ENCODE measurements at places on chromosomes 13 and 19. TPM values are rescaled to one million over a fixed set of nuclear protein-coding genes. Genes with fewer than 3 reads are reported as not detected.

DNA sequence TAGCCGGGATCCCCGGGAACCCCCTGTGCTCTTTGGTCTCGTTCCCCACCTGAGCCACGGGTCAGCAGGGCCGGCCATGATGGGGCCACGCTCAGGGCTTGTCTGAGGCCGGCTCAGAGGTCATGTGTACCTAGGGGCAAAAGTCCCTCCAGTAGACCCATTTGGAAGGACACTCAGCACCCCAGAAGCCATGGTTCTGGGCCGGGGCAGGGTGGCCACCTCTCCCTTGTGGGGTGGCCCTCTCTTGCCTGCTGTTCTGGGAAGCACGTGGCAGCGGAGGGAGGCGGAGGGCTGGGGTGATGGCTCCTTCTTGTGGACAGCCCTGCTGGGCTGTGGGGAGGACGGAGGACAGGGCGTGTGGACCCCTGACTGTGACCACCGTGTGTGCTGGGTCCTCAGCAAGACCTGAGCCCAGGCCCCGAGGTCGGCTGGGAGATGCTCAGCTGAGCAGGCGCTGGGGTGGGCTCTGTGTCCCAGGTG, 6.4 kb upstream of the PEAK3 start:
- DNase-seq, result no peak

Gene ZIC5
- total RNA-seq, result 4.9 TPM

- no peak for DNase-seq
Measured at GRCh38 chr13:109567315-109567714, 219.1 kb downstream of the IRS2 start.

DNA sequence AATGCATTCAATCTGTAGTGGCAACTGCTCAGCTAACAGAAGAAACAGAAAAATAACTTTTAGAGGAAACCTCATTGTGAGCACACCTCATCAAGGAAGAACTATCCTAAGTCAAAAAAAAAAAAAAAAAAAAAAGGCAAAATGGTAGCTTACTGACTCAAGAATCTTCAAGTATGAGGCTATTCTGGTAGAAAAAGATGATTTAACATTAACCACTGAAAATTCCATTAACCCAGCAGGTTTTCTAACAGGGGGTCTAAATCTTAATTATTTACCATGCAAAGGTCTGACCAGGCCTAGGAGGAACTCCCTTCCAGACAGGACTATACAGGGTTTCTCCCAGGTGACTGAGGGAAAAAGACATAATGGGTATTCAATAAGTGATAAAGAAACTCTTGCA, 28.4 kb upstream of the ZNF83 start:
- no peak for DNase-seq

Gene C1QTNF9
- not detected for total RNA-seq

Gene SLITRK5
- total RNA-seq, result 5.5 TPM

DNA sequence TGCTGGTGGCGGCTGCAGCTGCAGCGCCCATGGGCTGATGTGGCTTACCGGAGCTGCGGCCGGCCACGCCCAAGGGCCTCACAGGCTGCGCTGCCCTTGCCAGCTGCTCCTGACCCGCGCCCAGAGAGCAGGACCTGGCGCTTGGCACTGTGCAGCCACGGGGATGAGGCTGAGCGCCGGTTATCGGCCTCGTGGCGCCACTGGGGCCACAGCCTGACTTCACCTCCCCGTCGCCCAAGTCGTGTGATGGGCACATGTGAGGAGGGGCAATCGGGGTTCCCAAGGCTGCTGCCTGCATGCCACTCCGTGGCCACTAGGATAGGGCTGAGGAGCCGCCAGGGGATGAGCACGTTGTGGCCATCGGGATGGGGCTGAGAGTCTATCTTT, 77.2 kb upstream of the PABPC3 start:
- DNase-seq, result no peak

DNA sequence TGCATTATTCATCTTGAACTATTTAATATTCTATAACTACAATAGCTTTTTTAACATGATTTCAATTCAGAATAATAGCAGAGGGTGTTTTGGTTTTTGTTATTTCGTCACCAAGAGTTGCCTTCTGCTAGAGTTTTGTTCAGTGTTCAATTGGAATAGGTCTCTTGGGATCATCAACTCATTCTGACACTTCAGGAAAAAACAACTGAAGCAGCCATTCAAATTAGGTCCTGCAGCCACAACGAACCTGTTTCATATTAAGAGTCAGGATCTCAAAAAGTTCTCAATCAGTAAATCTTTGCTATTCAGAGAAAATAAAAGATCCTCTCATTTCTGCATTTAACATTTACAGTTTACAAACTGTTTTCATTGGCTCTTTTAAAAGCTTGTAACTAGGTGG, 2.4 kb upstream of the CHAMP1 start:
- no peak for DNase-seq

Gene CLDN10
- not detected for total RNA-seq

Gene IZUMO1
- 0.52 TPM for total RNA-seq

Gene LRRC4B
- 0.09 TPM for total RNA-seq

Gene THSD1
- total RNA-seq, result 0.07 TPM

- DNase-seq, result no peak
Measured at GRCh38 chr19:50244695-50245094, 41.3 kb downstream of the MYH14 start.

Gene AZU1
- total RNA-seq, result 0.35 TPM

- DNase-seq, result no peak
Measured at GRCh38 chr13:106650690-106651205, 82.8 kb upstream of the ARGLU1 start.

Gene CYSLTR2
- total RNA-seq, result not detected

DNA sequence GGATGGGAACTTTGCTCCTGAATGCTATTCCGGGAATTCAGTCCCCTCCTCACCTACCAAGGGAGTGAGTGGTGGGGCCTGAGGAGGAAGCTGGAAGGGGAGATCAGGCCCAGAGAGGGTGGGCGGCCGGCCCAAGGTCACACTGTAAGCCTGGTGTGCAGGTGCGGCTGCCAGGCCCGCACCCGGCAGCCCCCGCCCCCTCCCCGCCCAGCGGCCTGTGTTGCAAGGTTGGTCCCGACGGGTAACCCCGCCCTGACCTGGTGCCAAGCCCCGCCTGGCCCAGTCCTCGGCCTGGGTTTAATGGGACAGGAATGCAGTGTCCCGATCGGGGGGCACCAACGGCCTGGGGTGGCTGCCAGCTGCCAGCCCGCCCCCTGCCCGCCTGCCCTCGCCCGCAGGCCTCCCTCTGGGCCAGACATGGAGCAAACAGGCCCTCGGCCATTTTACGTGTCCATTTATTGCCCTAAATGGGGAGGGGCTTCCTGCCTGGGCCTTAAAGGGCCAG, 5.5 kb downstream of the ZBTB7A start:
- no peak for DNase-seq

GRCh38 chr19:4566402-4567051, 7.0 kb upstream of the SEMA6B start:
- no peak for DNase-seq

DNA sequence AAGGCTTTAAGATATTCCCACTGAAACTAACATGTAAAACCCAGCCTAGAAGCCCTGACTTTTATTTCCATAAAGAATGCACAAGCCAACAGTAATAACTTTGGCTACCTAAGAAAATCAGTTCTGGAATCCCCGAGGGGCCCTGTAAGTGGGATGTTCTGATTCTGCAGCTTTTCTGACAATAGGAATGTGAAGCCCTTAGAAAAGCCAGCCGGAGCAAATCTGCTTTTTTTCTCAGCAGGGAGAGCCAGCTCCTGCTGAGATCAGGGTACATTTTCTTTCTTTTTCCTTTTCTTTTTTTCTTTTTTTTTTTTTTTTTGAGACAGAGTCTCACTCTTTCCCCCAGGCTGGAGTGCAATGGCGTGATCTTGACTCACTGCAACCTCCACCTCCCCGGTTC, 8.0 kb upstream of the GARRE1 start:
- DNase-seq, result no peak

DNA sequence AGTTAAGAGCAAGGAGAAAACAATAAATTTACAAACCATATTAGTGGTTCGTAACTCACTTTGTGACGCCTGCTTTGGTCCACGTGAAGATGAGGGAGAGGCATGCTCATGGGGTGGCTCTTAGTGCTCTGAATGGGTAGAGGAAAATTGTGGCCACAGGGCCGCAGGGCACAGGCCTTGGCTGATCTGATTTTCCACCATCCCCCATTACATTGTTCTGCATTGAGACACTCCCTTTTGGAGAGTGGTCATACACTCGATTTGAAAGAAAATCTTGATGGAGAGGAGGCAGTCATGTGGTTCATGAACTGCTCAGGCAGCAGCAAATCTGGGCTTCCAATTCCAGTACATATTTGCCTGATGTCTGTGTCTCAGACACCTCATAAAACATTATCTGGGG, 815.2 kb downstream of the UQCRFS1 start:
- DNase-seq, result no peak

DNA sequence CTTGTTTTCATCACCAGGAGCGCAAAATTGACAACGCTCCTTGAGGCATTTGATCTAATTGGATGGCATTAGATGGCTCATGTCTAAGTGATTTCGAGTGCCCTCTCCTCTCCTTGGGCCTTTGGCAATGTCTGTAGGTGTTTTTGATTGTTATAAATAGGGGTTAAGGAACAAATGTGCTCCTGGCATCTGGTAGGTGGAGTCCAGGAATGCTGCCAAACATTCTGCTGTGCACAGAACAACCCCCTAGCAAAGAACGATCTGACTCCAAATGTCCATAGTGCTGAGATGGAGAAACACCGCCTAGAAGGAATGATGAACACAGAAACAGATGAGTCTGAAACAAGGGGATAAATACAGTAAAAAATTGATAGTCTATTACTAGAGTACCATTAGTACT, 68.0 kb upstream of the C1QTNF9B start:
- DNase-seq, result no peak

Gene SOX1
- total RNA-seq, result not detected

DNA sequence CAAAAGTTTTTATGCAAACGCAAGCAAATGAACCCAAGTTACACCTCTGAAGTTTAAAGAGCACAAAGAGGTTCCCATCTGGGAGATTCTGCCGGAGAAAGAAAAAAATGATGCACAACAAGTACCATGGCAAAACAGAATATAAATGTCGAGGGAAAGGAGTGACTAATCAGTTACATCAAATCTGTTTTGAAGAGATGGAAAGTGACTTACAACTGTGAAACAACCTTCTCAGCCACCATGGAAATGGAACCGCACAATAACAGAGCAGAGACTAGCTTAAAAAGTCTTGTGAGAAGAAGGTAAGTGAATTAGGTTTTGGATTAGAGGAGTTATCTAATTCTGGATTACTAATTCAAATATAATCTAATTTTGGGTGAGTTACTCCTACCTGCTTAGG, 2.4 kb downstream of the HSPH1 start:
- DNase-seq, result no peak

DNA sequence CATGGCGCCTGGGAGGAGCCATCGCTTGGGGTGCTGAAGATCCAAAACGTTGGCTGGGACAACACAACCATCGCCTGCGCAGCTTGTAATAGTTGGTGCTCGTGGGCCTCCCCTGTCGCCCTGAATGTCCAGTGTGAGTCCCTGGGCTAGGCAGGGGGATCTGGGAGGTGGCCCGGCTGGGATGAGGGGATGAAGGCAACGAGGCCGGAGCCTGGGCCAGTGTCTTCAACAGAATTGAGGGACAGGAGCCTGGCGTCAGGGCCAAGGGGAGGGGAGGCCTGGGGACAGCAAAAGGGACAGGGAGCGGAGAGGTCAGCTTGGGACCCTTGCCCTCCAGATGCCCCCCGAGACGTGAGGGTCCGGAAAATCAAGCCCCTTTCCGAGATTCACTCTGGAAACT, 6.7 kb upstream of the FFAR1 start:
- no peak for DNase-seq

- no peak for DNase-seq
Measured at GRCh38 chr19:7625763-7626372, 3.5 kb downstream of the XAB2 start.

GRCh38 chr13:48583859-48584311, 51.0 kb upstream of the RCBTB2 start:
- DNase-seq, result no peak

Gene MAMSTR
- total RNA-seq, result 0.32 TPM

DNA sequence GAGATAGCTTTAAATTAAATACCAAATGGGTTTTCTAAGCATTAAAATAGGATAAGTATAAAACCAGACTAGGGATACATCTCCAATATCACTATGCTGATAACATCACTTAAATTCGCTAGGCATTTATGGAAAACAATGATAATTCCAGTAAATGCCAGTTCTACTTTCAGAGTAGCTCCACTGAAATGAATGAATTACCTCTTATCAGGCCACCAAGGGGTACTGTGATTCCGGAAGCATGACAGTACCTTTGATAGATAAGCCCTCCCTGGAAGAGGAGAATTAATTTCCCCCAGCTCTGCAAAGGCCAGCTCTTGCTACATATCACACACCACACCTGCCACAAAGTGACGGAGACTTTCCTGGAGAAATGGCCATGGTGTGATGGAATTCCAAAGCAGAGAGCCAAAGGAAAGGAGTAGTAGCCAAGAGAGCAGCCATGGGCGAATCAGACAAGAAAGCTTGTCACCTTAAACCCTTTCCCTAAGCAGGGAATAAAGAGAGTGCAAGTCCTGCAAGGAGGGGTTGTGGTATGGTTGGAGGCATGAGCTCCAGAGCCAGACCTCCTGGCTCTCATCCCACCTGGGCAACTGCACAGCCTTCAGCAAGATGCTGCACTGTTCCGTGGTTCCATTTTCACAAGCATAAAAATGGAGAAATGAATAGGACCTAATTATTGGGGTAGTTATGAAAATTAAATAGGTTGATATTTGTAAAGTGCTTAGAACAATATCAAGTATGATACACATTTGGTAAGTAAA, 423.1 kb downstream of the FGF14 start:
- DNase-seq, result no peak

- no peak for DNase-seq
Measured at GRCh38 chr19:55601084-55601483, 996 bp downstream of the ZNF524 start.

Gene RFPL4AL1
- not detected for total RNA-seq

DNA sequence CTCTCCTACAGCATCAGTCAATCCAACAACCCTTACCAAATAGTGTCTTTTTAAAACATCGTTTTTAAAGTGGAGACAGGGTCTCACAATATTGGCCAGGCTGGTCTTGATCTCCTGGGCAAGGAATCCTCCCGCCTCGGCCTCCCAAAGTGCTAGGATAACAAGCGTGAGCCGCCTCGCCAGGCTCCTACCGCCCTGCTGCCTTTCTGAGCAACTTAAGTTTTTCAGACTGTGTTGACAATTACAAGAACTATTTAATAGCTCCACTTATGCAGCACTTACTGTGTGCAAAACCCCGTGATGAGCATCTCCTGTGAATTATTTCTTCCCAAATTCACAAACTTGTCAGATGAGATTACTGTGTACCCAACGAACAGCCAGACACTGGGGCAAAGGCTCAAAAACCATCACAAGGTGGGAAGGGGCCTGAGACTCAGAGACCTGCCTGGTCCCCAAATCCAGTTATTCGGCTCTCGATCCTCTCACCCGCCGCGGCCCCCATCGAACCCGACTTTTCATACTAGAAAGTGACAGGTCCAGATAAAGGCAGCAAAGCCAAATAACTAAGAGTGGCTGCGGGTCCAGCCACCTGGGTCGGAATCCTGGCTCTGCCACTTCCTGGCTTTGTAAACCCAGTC, 581 bp downstream of the RPL18 start:
- DNase-seq, result no peak

Gene CABP5
- total RNA-seq, result not detected

- no peak for DNase-seq
Measured at GRCh38 chr19:13079542-13079986, 23.1 kb downstream of the LYL1 start.

Gene MCEMP1
- total RNA-seq, result not detected

Gene LPAR2
- 2.5 TPM for total RNA-seq
